Upper lobe of left lung (tissue), 6 donors: ENCODE measurements at places on chromosomes 1 and 21.

GRCh38 chr1:206507284-206508129 is at the start of gene RASSF5:
Gene RASSF5 (plus strand): TSS chr1:206507531. CDS start chr1:206507603, 72 bp downstream.
- DNase-seq, result peak; percentile 98

DNA sequence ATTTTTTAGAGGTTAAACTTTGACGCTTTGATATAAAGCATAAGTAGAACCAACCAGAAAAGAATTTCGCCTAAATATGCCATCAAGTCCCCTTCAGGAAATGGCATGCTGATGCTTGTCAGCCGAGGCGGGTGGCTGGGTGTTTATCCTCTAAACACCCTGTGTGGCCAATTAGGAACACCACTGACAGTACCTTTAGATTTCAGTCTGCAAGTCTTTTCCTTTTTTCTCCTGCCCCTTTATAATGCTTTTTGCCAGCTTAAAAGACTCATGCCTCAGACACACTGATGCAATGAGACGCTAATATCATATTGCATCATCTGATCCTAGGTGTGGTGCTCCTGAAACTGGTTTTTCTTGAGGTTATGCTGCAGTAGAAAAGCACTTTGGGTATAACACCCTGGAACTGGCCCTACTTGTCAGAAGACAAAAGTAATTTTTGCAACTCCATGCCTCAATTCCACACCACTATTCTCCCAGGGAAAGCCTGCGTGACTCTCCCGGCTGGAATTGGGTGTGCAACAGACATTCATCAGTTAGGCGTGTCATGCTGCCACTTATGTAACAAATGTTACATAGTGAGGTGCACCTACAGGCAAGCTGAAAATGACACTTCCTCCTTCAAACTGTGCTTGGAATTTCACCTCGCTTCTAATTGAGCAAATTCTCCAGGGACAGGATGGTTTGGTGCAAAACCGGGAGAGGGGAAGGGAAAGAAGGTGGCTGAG is 2.0 kb upstream of the RCC2 start:
- DNase-seq, result no peak

DNA sequence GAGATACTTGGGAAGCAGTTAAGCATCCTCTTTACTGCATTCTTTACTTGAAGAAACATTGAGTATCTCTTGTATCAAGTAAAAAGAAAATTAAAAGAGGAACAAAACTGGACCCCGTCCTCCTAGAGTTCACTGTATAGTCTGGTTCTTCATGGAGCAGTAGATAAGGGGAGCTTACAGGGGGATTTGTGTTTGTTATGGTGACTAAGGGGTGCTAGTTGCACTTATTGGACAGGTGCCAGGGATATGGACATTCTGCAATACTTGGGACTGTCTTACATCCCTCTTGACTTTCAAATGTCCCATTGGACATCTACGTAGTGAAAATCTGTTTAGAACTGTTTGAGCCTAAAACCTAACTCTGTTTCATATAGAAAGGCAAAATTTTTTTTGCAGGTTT is 67.2 kb downstream of the ALG14 start:
- DNase-seq, result no peak

GRCh38 chr1:178966312-178966711 is 59.4 kb upstream of the FAM20B start:
- DNase-seq, result no peak

DNA sequence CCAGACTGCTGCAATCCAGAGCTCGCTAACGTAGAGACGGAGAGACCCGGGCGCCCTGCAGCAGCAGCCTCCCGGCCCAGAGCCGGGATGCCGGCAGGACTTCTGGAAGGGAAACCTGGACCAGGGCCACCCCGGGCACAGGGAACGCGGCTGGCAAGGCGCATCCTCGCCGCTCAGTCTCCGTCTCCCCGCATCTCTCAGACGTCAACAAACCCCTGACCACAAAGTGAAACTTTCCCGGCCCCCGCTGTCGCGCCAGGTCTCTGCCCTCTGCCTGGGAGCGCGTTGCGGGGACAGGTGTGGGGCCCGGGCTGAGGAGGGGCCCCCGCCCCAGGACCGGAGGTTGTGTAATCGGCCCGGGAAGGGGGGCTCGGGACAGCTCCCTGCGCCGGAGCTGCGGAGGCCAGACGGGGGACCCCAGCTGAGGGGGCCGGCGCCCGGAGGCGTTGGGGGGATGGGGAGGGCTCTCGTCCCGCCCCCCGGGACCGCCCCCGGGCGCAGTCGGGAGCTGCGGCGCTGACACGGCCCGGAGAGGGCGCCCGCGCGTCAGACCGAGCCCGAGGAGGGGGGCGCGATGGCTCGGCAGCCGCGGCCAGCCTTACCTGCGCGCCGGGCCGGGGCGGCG is 116.6 kb upstream of the HIVEP3 start:
- no peak for DNase-seq

DNA sequence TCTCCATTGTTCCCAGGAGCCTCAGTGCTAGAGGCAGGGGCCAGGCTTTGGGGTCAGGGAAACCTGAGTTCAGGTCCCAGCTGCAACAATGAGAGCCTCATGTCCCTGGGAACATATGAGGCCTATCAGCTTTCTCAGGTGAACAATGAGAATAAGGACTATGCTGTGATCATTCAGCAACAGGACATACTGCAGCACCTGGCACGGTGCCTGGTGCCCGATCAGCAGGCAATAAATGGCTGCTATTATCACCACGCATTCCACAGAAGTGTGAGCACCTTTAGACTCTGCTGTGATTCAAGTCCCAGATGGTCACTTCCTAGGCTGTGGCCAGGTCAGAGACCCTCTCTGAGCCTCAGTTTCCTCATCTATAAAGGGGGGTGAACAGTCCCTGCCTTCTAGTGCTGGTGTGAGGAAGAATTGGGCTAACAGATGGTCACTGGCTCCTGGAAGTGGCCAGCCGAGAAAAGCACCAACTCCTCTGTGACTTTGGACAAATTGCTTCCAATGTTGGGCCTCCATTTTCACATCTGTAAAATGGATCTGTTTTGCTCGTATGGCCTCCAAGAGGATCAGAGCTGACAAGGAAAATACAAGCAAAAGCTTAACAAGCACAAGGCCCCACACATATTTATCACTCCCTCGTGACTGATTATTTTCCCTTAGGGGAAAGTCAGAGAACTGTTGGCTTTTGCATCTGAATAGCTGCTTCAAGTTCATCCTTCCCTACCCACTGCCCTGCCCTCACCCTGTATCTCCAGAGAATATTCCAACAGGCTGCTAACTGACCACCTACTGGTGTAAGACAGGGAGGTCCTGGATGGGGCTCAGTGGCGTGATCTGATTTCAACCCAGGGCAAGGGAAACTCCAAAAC is 1.1 kb downstream of the SLC5A9 start:
- DNase-seq, result no peak

GRCh38 chr1:3133686-3134085 is 64.7 kb downstream of the PRDM16 start:
- peak; percentile 45 for DNase-seq

GRCh38 chr1:41151846-41152245 is 90.3 kb downstream of the SCMH1 start:
- no peak for DNase-seq

GRCh38 chr1:17118706-17119075 is 560 bp downstream of the PADI2 start:
- DNase-seq, result peak; percentile 37

GRCh38 chr21:43826623-43826974 is 37.2 kb downstream of the RRP1 start:
- no peak for DNase-seq

GRCh38 chr1:220927442-220927841 is 48.2 kb downstream of the HLX start:
- DNase-seq, result no peak

DNA sequence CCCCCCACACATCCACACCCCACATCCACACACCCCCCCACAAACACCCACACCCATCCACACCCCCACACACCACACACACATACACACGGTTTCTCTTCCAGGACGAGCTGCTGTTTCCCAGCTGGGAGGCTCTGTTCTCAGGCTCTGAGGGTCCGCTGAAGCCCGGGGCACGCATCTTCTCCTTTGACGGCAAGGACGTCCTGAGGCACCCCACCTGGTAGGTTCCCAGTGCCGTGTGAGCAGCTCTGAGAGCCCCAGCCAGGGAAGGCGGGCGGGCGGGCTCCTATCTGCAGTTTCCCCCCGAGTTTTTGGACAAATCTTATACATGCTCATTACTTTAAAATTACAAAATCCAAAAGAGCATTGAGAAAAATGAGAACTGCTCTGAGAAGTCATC is 31.2 kb downstream of the SLC19A1 start:
- no peak for DNase-seq

DNA sequence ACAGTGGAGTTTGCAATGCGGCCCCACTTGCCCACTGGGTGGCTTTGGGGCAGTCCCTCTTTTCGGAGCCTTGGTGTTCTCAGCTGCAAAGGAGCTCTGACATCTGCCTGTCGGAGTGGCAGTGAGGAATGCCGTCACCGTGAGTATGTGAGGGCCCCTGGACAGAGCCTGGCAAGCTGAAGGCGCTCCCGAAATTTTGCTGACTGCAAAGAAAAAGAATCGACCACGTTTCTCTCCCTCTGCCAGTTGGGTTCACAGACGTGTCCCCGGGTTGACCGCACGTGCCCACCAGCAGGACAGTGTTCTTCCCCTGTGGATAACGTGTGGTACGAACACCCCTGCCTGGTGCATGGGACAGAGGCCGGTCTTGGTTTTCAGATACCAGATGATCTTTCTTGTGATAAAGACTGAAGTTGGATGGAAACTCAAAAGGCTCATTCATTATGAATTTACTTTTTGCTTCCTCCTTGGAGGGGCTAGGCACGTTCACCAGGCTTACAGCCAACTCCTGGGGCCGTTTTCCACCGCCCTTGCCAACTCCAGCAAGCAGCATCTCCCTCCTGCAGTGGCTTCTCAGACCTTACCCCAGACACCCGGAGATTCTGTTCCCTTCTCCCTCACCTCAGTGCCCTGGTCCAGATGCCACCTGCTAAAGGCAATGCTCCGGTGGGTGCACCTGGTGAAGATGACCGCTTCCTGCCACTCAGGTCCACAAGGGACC is 29.7 kb downstream of the ECE1 start:
- DNase-seq, result no peak

- DNase-seq, result peak; percentile 51
These were observed at the start of gene SERTAD4 for GRCh38 chr1:210232511-210233215. Gene SERTAD4 (plus strand): TSS chr1:210232796. CDS start chr1:210237961, 5,165 bp downstream.

GRCh38 chr1:6352138-6352563 is 41.4 kb downstream of the ACOT7 start:
- DNase-seq, result no peak

DNA sequence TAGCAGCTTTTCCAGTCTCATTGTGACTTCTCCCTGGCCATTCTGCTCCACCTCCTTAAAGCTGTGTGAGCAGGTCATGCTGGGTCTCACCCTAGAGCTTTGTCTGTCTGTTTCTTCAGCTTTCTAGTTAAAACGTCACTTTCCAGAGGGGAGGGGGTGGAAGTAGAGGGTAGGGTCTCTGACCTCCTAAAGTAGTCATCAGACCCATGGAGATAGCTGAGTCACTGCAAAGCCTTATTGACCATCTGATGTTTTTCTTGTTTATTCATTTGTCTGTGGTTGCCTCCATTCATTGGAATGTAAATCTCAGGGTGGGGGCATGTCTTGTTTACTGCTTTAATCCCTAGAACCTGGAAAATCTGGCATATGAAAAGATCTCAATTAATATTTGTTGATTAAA is 52.7 kb downstream of the ELF3 start:
- DNase-seq, result no peak

DNA sequence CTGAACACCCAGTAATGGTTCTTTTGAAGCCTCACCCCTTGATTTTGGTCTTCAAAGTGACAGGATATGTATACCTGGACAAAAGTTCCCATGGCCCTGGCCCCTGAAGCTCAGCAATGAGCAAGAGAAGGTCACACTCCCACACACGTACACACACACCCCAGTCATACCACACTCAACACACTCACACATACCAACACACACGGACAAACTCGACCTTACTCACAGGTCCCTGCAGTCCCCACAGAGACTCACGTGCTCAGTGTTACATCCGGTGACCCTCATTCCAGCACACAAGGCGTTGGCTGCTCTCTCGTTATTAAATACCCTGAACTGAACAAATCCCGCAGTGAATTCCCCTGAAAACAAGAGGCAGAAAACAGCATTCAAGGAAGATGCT is 5.9 kb downstream of the ITLN1 start:
- no peak for DNase-seq

GRCh38 chr1:169024255-169024654 is 82.2 kb upstream of the ATP1B1 start:
- no peak for DNase-seq
